Left colon (tissue), 2 donors: ENCODE measurements at places on chromosomes 13 and 19.
A peak's percentile ranks its signal among the peaks of the same experiment; 100 is the strongest.

DNA sequence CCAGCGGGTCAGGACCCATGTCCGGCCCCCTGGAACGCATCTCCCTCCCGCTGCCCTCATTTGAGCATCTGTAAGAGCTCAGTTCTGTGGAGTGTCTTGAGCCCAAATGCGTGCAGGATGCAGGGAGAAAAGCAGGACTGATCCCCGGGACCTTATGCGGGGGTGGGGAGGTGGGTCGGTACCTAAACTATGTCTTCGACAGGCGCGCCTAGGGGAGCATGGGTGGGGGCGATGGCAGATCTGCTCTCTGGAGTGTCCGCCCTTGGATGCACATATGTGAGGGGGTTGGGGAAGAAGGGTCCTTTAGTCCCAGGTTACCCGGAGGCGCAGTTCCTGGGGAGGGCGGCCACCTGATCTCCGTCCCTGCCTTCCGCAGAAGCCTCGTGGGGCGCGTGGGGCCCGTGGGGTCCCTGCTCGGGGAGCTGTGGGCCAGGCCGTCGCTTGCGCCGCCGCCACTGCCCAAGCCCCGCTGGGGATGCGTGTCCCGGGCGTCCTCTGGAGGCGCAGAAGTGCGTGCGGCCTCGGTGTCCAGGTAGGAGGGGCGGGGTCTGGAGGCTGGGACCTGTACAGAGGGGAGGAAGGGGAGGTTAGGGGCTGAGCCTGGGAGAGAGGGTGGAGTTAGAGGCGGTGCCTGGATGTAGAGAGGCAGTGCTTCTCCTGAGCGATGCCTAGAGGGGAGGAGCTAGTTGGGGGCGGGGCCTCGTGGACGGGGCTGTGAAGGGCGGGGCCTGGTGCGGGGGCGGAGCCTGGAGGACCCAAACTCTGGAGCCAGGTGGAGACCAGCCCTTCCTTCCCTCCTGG is 2.9 kb downstream of the CILP2 start:
- DNase-seq, result peak; percentile 77

DNA sequence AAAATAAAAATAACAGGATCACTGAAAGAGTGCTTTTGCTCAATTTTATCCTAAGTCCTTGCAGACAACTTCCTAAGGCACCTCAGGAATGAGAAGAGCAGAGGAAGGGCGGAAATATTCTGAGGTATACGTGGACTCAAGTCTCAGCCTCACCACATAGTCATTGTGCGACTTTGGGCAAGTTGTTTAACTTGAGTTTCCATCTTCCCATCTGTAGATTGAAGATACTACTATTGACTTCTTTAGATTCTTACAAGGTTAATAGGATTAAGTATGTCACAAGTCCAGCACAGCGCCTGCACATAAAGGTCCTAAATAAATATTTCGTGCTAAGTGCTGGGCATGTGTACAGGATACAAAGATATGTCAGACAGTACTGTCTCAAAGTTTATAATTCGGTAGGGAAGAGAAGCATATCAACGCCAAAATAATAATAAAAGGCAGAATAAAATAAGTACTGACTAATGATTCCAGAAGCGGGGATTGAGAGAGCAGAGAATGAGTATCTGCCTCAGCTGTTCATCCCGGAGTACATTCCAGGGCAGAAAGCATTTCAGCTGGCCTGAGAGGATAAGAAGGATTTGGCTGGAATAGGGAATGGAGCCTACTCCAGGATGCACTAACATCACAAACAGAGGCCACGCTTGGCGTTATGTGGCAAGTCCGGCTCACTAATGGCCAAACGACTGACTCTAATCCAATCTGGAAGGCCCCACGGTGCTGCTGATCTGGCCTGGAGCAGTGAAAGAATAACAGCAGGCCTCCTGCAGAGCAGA is 139.7 kb downstream of the FLT1 start:
- no peak for DNase-seq

DNA sequence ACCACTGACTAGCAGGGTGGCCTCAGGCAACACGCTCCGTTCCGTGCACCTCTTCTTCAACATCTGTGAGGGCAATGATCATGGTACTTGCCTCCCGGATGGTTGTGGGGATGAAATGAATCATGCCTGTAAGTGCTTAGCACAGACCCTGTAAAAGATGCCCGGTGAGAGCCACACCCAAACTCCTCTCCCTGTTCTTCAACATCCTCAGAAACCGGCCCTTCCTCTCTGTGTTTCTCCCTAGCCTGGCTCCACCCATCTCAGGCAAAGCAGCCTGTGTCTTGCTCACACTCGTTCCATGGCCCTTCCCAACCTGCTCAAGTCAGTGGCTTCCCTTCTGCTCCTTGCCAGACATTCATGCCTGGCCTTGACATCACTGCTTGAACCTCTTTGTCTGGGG is 5.8 kb upstream of the DMKN start:
- DNase-seq, result no peak

DNA sequence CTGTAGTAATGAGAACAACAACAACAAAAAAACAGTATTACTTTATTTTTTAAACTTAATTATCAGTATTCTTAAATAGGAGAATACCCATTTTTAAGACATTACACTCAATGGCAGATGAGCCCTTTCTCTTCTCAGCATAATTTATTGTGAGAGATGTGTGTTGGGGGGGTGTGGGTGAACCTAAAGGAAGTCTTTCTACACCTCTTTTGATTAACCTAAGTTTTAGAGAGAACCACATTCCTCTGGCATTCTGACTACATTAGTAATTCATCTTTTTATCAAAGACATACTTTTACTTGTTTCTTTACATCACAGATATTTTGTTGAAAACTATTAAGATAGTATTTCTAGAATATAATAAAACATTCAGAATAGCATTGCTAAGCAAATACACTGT is 890.9 kb downstream of the PCDH9 start:
- no peak for DNase-seq

DNA sequence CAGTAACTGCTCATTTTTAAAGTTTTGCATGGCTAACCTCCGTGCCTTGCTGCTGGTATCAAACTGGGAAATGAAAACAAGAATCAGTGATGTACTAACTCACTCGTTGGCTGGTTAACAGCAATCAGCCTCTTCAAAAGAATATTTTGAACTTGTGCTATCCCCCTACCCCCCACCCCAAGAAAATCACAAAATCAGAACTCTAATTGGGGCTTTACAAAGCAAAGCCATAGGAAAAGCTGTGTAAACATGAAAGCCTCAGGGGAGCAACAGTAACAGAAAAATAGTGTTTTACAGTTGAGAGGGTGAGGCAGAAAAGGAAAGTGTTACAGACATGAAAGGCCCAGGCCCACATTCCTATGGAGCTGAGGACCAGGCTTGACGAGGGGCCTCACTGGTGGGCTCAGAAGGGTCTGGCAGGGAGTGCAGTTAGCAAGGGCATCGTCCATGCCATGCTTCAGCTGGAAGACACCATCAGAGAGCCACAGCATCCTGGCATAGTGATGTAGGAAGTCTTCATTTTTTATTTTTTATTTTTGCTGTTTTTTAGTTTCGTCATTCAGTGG is 217.6 kb downstream of the PCCA start:
- no peak for DNase-seq

DNA sequence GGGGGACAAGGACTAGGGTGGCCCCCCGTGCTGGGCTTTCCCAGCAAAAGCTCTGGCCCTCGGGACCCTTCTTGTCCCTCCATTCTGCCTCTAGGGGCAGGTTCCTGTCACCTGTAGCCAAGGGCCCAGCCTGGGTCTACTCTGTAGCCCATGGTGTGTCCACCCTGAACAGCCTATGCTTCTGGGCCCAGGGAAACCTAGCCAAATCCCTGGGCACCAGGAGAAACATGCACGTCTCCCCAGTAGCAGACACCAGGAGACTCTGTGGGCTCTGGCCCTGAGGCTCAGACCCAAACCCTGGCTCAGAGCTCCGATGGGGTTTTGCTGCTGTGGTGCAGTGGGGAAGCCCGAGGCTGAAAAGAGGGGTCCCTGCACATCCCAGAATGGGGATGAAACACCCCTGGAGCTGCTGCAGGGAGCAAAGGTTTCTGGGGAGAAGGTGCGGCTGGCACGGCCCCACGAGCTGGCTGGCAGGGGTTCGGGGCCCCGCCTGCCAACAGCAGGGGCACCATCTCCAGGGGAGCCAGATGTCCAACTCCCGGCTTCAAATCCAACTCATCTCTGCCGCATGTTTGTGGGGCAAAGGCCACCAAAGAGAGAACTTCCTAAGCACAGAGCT is 18.2 kb downstream of the CEBPG start:
- no peak for DNase-seq

GRCh38 chr13:33490461-33491327 is 205.1 kb upstream of the STARD13 start:
- no peak for DNase-seq

GRCh38 chr19:16400911-16401591 is 70.7 kb downstream of the EPS15L1 start:
- no peak for DNase-seq

DNA sequence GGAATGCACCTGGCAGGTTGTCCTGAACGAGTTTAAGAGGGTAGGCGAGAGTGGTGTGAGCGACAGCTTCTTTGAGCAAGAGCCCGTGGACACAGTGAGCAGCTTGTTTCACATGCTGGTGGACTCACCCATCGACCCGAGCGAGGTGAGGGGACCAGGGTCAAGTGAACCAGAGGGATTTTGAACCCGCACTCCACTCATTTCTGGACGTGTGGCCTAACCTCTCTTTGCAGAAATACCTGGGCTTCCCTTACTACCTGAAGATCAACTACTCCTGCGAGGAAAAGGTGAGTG is 1.7 kb downstream of the CATSPERG start:
- DNase-seq, result no peak

- DNase-seq, result peak; percentile 69
These were observed at the start of gene LYL1 for GRCh38 chr19:13102666-13103580. Gene LYL1, minus strand, starts transcription at chr19:13102858. Its CDS starts 1,687 bp downstream, at chr19:13101171.

DNA sequence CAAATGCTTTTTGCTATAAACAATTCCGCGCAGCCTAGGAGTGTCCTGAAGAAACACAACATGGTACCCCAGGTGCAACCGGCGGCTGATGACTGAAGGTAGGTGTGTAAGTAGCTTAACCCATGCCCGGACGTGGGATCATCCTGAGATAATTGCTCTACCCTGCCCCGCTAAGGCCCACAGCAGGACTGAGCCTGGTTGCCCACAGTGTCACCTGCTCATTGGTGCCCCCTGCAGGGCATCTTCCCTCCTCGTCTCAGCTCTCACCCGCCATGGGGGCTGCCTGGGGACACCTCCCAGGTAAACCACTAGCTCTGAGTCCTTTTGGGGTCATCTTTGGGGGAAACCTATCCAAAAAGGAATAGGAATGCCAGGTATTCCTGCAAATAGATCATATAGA is 22.3 kb downstream of the TMEM161A start:
- DNase-seq, result no peak

GRCh38 chr13:75514080-75514995 is 23.3 kb downstream of the COMMD6 start:
- DNase-seq, result no peak

DNA sequence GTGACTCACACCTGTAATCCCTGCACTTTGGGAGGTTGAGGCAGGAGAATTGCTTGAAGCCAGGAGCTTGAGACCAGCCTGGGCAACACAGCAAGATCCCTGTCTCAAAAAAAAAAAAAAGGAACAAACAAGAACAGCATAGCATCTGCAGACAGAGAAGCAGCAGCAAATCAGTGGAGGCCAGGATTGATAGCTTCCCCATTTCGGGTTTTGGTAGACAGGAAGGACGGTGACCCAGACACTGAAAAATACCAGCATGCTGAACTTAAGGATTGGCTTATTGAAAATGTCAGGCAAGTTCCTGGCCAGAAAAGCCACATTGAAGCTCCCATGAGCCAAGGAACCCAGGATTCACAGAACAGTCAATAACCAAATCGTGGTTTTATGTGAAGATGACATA is 3.0 kb downstream of the ZNF490 start:
- no peak for DNase-seq

DNA sequence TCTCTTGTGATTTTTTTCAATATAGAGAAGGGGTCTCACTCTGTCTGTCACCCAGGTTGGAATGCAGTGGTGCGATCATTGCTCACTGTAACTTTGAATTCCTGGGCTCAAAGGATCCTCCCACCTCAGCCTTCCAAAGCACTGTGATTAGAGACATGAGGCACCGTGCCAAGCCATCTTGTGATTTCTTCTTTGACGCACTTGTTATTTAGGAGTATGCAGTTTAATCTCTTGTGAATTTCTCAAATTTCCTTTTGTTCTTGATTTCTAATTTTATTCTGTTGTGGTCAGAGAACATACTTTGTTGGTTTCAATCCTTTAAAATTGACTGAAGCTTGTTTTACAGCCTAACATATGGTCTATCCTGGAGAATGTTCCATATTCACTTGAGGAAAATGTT is 14.5 kb downstream of the IPO5 start:
- no peak for DNase-seq

DNA sequence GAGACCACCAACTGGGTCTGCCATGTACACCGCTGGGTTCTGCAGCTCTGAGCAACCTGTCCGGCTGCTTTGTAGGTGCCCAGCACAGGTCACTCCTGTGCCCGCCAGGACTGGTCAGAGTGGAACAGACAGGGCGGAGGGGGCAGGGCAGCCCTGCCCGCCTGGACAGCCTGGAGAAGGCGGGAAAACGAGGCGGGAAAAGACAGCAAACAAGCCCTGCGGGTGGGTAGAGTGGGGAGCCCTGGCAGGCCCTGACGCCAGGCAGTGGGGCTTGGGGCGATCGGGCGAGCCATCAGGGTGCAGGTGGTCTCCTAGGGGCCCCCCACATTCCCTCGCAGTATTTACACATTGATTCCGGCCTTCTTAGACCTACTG is 533 bp upstream of the UHRF1 start:
- DNase-seq, result no peak

DNA sequence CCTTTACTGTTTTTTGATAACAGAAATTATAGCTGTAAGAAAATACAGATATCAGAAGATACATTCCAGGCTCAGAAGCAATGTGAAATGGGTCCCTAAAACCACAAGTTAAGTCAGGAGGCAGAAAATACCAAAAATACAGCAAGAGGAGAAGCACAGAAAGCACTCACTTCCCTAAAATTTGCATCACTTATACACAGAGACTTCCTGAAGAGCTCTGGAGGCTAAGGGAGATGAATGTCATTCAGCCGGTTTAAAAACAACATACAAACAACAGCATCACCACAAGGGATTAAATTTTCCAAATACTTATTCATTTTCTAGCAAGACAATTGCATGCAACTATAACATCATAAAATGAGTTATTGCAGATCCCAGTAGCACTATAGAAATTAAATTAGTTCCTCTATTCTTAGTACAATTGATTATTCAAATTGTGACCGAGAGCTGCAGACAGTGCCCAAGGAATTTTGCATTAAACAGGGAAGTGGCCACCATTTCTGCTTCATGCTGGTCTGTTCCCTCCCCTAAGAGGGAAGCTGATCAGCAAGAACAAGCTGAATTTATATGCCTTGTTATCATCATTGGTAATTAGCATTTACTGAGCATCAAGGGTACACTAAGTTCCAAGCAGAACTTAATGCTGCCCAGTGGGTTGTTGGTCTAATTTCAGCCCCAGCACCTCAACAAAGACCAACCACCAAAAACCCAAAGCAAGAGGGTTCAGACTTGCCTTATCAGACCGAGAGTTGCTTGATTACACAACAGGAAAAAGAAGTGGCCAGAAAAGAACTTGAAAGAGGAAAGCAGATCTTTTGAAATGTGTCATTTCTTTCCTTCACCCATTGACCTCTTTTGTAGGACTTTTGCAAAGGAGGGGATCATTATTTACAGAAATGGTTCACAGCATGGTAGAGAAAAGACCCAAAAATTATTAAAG is 140.7 kb downstream of the KCTD12 start:
- DNase-seq, result no peak
